ENCODE measurements at places on chromosomes 6 and 20.

GRCh38 chr20:8932192-8933165 is 136.4 kb upstream of the PLCB4 start:
- DNase-seq, result no peak

GRCh38 chr6:129105035-129105434 is 222.1 kb downstream of the LAMA2 start:
- no peak for DNase-seq

GRCh38 chr6:10901770-10902169 is 14.9 kb downstream of the SYCP2L start:
- DNase-seq, result no peak

DNA sequence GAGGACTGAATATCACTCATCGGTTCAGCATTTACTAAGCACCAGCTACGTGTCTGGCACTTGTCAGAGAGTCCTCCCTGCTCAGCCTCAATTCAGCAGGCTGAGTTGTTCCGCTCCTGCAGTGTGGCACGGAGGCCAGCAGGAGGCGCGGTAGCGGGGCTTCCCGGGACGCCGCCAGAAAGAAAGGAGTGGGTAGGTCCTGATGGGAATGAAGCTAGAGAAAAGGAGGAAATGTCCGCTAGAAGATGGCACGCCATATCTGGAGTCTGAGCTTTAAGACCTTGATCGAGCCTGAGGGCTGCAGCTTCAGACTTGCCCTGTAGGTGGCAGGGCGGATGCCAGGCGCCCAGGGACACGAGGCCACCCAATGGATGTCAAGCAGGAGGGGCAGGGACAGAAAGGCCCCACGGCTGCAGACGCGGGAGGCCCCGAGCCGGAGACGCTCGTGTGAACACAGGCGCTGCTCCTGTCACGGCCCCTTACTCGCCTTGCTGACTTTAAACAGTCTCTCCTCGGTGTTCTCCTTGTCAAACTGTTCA is 18.7 kb downstream of the SERPINB6 start:
- DNase-seq, result no peak

DNA sequence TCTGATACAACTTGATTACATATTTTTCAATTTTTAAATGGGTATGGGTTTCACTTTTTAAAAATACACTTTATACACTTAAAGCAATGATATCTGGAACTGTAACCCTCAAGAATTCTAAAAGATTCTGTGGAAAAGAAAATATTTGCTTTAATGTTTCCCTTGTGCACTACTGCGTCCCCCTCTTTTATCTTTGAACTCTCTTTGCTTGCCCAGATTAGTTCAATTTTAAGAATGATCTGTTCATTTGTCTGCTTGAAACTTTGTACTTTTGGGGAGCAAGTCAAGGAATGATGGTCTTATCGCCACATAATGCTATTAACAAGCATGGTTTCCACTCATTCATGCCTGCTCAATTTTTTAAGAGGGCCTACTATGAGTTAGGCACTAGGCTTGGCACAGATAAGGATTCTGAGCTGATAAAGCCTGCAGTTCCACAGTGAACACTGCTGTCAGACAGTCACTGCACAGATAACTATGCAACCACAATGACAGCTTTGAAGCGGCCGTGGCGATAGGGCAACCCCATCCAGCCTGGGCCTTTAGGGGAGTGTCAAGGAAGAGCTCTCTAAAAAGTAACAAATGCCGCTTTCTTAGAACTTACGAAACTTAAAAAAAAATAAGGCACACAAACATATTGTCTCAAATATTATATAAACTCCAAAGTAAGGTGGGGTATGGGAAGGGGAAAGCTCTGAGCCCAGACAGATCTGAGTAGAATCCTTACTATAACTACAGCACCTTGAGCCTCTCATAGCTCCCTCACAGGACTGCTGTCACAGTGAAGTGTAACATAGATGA is 29.7 kb downstream of the FYN start:
- DNase-seq, result no peak

GRCh38 chr6:105014954-105015353 is 58.0 kb downstream of the LIN28B start:
- no peak for DNase-seq

- no peak for DNase-seq
These were observed 76.7 kb downstream of the UBE3D start for GRCh38 chr6:82988930-82989351.

DNA sequence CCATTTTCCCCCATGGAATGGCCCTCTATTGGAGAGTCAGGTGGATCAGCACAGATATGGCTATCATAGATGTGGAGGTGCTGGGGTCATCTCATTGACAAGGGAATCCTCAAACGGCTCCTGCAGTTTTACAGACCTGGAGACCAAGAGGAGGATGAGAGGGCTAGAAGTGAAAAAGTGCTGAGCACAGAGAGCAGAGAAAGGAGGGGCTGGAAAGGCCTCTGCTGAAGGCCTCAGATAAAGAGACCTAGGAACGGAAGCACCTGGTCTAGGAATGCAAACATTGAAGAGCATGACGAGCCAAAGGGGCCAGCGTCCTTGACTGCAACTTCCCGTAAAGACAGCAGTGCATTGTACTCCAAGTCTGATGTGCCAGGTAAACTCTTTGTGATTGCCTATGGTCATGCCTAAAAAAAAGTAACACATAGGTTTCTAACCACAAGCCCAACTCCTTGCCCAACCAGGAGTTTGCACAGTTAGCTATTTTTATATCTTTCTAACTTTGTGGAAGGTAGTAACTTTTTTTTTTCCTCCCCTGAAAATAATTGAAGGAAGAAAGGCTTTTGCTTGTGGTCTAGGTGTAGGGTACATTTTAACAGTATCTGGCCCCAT is 15.2 kb downstream of the RSPH4A start:
- no peak for DNase-seq

DNA sequence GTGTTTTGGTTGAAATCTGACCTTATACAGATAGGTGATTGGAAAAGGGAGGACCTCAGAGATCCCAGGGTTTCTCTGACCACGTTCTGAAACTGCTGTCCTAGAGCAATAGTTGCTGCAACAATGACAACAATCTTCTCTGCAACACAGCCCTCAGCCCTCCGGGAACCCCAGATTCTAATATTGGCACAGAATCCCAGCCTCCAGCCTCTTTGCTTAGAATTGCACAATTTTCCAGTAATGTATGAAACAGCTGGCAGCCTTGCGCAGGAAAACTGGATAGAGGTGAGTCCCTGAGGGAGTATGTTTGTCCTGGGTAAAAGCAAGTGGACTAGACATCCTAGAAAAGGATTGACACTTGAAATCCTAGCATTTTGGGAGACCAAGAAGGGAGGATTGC is 30.4 kb upstream of the PNRC1 start:
- no peak for DNase-seq

DNA sequence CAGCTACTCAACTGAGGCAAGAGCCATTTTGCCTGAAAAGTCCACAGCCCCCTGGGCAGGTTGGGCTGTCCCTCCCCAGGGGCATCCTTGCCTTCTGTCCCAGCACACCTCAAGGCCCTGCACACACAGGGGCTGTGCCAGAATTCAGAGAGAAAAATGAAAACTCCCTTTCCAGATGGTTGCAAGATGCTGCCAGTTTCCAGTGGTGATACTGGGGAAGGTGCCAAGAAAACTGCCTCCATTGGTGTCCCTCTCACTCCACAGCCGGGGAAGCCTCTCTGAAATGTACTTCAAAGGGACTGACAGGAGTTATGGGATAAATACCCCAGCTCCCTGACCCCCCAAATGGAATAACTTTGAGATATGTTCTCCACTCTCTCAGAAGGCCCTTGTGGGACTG is 154.2 kb upstream of the MAFB start:
- DNase-seq, result no peak

DNA sequence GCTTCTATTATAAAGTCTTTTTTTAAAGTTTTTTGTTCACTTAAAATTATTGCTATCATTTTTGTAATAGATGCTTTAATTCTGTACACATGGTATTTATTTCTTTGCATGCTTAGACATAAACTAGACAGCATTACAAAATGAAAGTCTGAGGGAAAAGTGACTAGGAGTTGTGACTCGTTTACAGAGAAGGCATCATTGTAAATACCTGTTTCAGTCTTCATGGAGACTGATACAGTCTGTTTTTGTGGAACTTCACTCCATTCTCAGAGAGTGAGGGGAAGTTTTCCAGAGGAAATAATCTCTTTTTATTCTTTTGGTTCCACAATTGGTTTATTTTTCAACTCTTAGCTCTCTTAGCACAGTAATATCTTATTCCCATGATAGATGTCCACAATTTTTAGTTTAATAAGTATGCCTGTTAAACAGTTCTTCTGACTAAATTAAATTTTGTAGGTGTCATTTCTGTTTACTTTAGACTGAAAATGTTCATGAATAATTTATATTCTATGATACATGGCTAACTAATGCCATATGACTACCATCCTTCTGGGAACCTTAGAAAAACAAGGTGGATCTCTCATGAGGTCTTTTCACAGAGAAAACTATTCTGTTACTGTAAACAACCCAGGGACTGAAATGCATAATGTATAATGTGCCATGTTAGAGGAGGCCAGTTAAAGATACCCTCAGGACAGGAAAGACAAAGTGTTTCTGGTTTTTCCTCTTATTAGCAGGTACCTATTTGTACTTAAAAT is 69.2 kb downstream of the MYO6 start:
- DNase-seq, result no peak

DNA sequence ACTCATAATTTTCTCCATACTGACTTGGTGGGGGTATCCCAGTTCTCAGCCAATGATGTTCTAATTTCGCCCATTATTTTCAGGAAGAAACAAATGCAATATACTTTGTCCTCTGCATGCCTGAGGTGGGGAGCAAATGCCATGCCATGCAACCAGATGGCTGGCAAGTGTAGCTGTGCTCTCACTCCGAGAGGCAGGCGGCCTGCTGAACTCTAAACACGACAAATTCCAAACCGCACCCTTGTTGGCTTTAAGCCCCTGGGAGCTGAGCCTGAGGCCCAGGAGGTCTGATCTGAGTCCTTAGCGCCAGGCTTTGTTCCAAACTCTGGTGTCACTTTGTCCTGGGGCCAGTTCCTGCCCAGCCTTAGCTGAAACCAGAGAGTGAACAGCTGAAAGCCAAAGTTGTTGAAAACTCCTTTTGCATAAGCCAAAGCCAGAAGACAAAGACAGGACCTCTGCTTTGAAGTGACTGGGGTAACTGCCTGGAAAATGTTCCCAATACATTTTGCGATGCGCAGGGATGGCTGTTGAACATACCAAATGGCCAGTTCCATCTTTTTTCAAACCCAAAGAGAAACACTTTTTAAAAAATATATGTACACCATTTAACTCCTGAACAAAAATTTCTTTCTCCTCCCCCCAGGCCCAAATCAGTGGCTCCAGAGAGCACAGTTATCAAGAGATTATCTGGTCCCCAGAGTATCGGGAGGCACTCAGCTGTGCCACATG is 46.2 kb downstream of the TTI1 start:
- DNase-seq, result no peak

DNA sequence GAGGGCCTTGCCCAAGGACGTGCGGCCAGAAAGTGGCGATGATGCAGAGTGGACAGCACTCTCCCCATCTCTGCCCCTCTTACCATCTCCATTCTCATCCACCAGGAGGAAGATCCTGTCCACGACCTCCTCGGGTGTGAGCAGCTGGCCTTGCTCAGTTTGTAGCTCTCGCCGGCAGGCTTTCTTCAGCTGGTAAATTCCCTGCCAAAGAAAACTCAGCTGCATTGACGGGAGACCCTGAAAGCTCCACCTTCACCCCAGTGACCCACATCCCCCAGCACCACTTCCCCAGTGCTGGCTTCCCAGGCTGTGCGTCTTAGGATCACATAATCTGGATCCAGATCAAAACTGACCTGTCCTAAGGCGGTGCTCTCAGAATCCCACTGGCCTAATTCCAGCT is 9.2 kb downstream of the GUCA1B start:
- no peak for DNase-seq

GRCh38 chr6:33178755-33179475 is 13.4 kb downstream of the COL11A2 start:
- DNase-seq, result no peak

GRCh38 chr6:21845018-21845417 is 251.5 kb downstream of the SOX4 start:
- no peak for DNase-seq

DNA sequence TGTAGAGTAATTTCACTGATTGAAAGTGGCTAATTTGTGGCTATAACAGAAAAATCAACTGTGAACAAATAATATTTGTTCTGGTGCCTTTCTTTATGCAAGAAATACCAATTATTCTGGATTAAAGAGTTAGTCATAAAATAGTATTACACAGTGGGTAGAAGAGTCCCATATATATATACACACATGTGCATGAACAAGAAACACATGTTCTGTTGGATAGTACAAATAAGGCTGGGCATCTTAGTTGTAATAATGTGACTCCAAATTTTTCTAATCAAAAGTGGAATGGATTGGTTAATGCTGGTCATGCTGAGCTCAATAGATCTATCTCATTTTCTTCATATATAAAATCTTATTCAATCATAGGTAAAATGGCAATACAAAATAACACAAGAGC is 179.4 kb downstream of the OGFRL1 start:
- no peak for DNase-seq

GRCh38 chr6:73372516-73372915 is 2.8 kb upstream of the OOEP start:
- DNase-seq, result no peak

- no peak for DNase-seq
These were observed 5.0 kb upstream of the ZBTB24 start for GRCh38 chr6:109488001-109488400.

GRCh38 chr20:9981829-9982228 is 53.0 kb upstream of the ANKEF1 start:
- DNase-seq, result no peak

DNA sequence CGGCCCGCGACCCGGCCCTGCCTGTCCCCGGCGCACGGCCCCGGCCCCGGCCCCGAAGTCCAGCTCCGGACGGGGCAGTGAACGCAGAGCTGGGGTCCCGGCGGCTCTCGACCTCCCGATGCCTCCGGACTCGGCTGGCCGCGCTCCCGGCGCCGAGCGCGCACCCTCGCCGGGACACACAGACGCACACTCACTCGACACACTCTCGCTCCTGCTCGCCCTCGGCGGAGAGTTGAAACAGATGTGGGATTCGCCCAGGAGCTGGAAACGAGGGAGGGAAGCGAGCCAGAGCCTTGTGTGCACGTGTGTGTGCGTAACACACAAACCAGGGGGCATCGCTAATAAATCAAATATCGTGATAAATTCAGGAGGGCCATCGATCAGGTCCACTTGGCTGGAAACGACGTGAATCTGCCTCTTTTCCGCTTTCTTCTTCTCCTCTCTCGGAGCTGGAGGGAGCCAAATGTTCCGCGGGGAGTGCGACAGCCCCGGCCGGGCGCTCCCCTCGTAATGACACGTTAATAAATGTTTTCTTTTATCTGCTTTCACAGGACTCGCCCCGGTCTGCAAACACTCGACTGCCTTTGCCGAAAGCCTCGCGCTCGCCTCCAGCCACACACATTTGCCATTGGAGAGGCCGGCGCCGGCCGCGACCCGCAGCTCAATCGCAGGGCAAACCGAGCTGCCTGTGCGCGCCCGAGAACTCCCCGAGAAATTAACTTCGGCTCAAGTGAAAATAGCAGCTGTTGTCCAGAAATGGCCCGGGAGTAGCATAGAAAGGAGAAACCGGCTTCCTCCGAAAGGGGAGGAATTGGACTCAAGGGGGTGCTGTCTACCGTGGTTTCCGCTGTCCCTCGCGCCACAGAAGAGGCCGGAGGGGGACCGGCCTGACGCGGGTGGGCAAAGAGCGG is 828 bp upstream of the SULF2 start:
- DNase-seq, result peak; percentile 47
